ENCODE measurements at places on chromosomes 3 and 15. TPM values are rescaled to one million over a fixed set of nuclear protein-coding genes. Genes with fewer than 3 reads are reported as not detected.

DNA sequence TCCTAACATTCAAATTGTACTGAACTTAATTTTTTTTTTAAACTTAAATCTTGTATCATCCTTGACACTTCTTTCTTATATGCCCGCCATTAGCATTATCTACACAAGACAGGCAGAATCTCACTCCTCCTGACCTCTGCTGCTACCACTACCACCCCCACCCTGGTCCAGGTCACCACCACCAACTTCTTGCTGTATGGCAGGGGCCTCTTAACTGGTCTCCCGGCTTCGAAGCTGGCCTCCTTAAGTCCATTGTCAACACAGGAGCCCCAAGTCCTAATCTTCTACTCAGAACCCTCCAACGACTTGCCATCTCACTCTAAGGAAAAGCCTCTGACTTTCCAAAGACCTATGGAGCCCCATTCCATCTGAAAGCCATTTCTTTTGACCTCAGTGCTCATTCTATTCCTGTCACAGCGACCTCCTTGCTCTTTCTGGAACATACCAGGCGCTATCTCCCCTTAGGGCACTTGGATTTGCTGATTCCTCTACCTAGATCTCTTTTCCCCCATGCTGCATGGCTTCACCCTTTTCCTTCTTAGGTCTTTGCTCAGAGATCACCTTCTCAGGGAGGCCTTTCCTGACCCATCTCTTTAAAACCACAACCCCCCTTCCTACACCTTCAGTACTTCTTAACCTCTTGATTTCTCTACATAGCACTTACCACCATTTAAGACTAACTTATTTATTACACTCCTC lies 2.6 kb downstream of the PRC1 start:
- DNase-seq = no peak

GRCh38 chr3:9649791-9650521 lies 651 bp downstream of the MTMR14 start:
- DNase-seq = no peak

FAM81A gene
- total RNA-seq = 7.3 TPM

DNA sequence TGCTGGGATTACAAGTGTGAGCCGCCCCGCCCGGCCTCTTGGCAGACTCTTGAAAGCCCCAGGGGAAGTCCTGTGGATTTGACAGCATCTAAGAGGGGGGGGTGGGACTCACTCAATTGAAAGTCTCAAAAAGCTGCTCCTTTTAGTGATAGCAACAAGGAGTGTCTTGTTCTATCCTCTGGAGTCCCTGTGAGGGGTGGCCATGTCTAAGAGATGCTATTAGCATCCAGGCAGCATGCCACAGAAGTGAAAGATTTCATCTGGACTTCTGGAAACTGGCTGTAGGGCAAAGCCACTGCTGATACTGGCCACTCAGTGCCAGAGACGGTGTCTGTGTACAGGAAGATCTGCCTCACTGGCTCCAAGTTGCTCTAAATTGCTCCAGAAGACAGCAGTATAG lies 74.0 kb downstream of the DHX36 start:
- no peak for DNase-seq

- no peak for DNase-seq
These were observed 69.5 kb upstream of the ETV5 start for GRCh38 chr3:186178412-186178811.
